ENCODE measurements at places on chromosomes 12 and 14.
A peak's percentile ranks its signal among the peaks of the same experiment; 100 is the strongest.

GRCh38 chr14:102184316-102185035, 44.8 kb downstream of the WDR20 start:
- DNase-seq: no peak

DNA sequence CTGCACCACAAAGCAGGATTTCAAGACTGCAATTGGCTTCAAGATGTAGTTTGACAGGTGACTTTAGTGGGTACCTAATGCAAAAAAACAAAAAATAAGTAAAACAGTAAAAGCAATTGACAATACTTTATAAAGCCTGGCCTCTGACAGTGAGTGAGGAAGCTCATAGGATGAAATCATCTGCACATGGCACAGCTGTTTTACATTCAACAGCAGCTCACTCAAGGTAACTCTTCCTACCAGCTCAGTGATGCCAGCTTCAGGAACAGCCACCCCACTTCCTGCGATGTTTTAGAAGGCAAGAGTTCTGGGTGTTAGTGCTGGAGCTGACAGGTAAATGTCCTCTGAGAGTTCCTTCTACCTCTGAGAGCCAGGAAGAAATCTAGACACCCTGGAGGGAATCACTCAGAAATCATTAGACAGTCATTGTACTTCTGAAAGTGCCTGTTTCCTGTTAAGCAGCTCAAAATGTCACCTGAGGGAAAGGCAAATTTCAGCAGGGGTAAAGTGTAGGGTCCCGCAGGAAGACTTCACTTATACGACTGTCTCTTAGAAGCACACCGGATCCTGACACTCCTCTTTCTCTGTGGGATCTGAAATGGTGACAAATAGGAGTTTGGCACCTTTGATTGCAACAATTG, 99.9 kb downstream of the FOXN3 start:
- no peak for DNase-seq

DNA sequence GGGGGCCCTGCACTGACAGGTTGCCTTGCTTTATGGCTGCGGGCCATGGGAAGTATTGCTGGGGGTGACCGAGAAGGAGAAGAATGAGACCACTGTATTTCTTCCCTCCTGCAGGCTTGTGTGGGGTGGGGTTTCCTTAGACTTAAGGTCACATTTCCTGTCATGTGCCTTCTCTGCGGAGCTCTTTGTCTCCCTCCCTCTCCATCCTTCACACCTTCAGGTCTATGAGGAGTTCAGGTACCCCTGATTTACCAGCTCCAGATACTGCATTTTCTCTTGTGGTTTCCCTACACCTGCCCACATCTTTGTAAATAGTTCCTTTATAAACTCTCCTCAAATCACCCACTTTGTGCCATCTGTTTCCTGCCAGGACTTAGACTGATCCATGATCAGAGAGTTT, 3.6 kb downstream of the FNTB start:
- no peak for DNase-seq

GRCh38 chr12:110826592-110827200, 20.1 kb upstream of the CCDC63 start:
- DNase-seq: peak; percentile 53

DNA sequence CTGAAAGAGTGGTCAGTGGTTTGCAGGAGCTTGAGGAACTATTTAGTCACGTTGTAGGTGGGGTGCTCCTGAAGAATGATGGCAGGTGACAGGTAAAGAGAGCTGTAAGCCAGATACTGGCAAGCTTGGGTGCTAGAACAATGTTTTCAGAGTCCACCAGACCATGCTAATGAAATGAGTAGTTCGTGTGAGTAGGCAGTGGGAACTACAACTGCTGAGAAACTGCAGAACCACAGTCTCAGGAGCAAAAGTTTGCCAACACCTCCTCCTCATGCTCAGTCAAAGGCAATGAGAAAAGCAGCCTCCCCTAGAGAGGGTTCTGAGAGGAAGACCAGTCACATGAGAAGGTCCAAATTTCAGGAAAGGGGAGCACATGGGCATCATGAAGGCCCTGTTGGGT, 91.3 kb downstream of the PRKD1 start:
- no peak for DNase-seq

DNA sequence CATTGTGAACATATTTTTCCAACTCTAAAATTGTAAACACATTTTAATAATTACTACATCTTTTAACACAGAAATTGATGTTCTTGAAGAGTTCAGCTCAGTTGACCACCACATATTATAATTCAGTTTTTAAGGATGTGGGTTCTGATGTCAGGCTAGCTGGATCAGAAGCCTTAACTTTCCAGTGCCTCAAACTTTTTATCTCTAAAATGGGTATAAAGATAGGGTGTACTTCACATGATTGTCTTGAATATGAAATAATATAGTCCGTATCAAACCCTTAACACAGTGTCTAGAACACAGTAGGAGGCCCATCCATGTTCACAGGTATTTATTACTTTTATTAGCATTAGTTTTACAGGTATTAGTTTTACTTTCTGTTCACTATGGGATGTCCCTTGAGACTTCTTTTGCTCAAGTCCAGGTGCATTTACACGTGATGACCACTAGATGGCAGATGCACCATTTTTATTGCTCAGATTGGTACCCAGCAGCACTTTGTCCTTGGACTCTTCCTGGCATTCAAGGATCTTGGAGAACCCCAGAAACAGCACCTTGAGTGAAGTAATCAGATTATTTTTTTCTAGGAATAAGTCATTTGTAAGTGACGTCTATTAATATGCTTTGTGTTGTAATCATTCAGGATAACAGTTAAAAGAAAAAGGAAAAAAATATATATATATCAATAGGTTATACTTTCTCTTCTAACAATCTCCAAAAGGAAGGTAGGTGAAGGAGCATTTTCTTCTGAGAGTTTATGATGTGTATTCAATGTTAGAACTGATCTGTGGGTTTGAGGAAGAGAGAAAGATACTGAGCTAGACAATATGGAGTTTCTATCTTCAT, 580.2 kb downstream of the ETNK1 start:
- peak; percentile 5 for DNase-seq
